Activated naive CD8-positive, alpha-beta T cell treated with anti-CD3 and anti-CD28 coated beads, Interleukin-2, amount 10 ng/mL, durations not matched to agents 7 days and 5 days (primary cell): ENCODE measurements at places on chromosomes 16 and 17.

DNA sequence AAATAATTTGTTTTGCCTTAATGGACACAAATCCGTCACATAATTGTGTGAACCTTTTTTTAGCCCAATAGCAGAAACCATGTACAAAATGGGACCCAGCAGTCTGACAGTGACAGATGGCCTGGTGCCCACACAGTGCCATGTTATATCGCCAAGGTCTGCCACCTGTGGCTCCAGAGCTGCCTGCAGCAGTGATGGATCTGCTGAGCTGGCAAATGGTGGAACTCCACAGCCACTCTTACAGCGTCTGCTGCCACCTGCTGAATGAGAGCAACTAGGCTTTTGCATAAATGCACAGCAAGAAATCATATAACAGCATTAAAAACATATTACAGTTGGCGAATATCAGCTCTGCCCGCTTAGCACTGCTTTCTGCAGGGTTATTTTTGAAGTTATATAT, 59.4 kb downstream of the NUP93 start:
- no peak overlapping the region for H3K27ac ChIP-seq
- H3K27me3 ChIP-seq: no peaks in the 10 kb centered on the region
- peaks cover 2% of the 10 kb centered on the region for H3K4me1 ChIP-seq
- DNase-seq: peak; percentile 48
- no peak overlapping the region for H3K4me3 ChIP-seq

DNA sequence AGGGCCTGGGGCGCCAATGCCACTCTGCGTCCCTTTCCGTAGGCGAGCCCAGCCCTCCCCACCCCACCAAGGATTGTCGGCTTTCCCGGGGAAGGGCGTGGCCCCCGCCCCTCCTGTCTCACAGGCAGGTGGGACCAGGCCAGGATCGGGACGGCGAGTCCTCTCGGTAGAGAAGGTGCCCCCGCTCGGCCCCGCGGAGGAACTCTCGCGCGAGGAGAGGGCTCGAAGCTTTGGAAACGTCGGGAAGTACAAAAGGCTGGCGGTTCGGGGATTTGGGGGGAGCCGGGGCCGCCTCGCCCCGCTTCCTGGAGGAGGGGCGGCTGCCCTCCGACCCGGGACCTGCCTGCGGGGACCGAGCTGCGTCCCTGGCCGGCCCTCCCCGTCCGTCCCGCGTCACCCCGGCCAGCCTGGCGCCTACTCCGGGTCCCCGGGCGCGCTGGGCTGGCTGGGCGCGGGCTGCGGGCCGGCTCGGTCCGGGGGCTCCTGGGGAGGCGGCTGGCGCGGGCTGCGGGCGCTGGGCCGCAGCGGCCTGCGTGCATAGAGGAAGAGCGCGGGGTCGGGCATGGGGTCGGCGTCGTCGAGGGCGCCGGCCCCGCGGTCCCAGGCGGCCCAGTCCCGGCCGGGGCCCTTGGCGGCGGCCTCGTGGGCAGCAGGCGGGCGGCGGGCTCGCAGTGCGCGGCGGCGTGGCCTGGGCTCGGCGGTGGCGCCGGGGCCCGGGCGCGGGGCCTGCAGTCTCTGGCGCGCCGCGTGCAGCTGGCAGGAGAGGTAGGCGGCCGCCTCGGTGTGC, 12.6 kb upstream of the CLUH start:
- no peak overlapping the region for H3K27ac ChIP-seq
- H3K4me1 ChIP-seq: peaks cover 5% of the 10 kb centered on the region
- no peaks in the 10 kb centered on the region for H3K36me3 ChIP-seq
- no peak for DNase-seq
- H3K4me3 ChIP-seq: no peak overlapping the region

DNA sequence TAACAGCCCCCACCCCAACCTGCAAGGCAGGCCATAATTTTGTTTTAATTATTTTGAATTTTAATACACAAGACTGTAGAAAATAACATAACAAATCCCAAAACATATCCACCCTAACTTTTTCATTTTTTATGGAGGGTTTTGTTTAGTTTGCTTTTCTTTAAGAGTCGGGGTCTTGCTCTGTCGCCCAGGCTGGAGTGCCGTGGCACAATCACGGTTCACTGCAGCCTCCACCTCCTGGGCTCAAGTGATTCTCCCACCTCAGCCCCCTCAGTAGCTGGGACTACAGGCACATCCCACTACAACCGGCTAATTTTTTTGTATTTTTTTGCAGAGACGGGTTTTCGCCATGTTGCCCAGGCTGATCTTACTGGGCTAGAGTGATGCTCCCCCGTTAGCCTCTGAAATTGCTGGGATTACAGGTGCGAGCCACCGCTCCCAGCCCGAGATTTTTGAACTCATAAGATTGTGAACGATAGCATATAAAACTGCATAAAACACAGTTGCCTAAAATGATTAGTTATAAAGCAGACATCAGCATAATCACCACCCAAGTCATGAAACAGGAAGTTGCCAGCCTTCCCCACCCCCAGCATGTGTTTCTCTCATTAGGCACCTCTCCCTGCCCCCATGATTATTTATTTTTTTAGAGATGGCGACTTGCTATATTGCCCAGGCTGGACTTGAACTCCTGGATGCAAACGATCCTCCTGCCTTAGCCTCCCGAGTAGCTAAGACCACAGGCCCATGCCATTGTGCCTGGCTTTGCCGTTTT, 13.6 kb upstream of the DOC2B start:
- H3K27me3 ChIP-seq: no peaks in the 10 kb centered on the region
- no peak overlapping the region for H3K4me3 ChIP-seq
- H3K36me3 ChIP-seq: no peaks in the 10 kb centered on the region
- no peak for DNase-seq

DNA sequence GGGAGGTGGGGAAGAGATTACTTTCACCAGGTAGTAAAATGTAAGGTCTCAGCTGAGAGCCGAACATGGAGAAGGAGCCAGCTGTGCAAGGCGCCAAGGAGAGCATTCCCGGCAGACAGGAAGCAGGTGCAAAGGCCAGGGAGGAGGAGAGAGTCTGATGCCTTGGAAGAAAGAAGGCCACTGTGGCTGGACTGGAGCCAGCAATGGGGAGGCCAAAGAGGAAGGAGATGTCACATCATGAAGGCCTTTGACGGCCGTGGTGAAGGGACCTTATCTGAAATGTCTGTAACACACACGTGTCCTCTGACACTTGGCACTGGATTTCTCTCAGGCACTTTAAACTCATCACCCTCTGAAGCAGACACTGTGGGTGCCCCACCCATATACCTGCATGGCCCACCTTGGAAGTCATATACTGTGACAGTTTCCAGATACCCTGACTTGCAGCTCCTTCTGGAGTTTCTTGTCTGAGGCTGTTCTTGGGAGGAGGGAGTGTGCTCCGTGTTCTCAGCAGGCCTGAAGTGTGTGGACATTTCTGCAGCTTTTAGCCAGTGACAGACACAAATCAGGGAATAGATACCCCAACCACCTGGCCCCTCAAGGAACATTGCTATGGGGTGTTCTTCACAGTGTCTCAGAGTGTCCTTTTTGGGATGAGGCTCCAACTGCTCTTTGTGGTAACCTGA, 1.9 kb upstream of the SLC5A2 start:
- H3K27ac ChIP-seq: no peak overlapping the region
- H3K27me3 ChIP-seq: peaks cover 10% of the 10 kb centered on the region
- no peak overlapping the region for H3K4me3 ChIP-seq
- H3K36me3 ChIP-seq: no peaks in the 10 kb centered on the region
- peaks cover 6% of the 10 kb centered on the region for H3K4me1 ChIP-seq
- no peak for DNase-seq

- DNase-seq: no peak
- no peak overlapping the region for H3K4me3 ChIP-seq
- H3K4me1 ChIP-seq: no peaks in the 10 kb centered on the region
Measured at GRCh38 chr17:11176549-11176948, 64.5 kb upstream of the SHISA6 start.

GRCh38 chr17:40550608-40551007, 14.7 kb downstream of the CCR7 start:
- DNase-seq: peak; percentile 32
- peak overlapping the region; percentile 11 for H3K4me3 ChIP-seq
- peaks cover 91% of the 10 kb centered on the region for H3K4me1 ChIP-seq
- peak overlapping the region; percentile 83 for H3K27ac ChIP-seq
- H3K27me3 ChIP-seq: no peaks in the 10 kb centered on the region
